Inflammatory macrophage (primary cell): ENCODE measurements at places on chromosomes 4 and X.

DNA sequence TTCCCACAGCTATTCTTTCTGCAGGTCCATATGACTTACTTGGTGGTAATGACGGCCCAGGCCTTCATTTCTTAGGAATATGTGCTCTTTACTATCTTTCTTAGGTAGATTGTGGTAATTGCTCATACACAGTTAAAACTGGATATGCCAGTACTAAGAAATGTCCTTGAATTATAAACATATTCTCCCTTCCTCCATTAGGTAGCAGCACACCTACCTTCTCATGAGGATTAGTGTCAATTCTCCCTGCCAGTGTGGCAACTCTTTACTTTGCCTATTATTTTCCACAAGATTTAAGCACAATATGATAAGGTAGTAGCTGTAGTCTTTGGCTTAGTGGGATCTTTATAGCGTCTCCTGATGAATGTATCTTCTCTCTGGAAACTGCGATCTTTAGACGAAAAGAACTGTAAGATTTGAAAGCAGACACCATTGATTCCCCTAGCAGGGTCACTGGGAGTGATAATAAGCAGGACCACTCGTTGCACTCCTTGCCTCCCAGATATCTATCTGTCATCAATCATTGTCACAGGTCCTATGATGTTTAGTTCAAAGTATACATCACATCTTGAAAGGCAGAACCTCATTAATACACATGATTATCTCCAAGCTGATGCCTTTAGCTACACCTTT is 1240.7 kb downstream of the C4orf33 start:
- no peak for DNase-seq

DNA sequence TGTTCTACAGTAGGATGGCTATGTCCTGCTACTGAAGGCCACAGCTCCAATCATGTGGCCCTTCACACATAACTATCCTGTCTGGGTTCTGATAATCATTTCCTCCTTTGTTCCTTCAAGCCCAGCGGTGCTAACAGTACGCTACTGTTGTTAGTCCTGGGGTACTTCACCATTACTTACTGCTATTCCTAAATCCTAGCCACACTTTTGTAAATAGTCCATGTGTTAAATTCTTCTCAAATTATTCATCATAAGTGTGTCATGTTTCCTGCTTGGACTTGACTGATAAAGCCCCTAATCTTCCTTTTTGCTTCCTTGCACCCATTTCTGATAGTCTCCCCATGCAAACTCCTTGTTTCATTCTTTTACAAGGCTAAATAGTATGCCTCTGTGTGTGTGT is 332.6 kb downstream of the FGF13 start:
- no peak for DNase-seq

GRCh38 chrX:154695911-154696675 is 42.7 kb upstream of the CTAG2 start:
- DNase-seq, result peak; percentile 58

DNA sequence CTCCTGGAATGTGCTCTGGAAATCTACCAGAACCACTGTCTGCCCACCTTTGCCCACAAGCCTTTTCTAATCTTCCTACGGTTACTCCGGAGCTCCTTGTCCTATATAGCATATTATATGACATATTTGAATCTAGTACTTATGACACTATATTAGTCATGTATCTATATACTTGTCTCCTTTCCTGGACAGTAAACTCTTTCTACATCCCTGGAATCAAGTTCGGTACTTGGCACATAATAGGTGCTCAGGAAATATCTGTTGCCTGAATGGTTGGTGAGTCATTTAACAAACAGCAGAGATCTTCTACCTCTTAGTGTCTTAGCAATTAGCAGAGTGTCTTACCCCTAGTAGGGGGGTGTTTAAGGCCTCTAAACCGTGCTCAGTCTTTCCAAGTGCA is 123.6 kb downstream of the RELL1 start:
- DNase-seq, result no peak

- no peak for DNase-seq
Measured at GRCh38 chr4:155666344-155667221, at the start of gene GUCY1A1. Gene GUCY1A1 (plus strand): TSS chr4:155666848. CDS start chr4:155696868, 30,020 bp downstream.

GRCh38 chr4:1793496-1793840 is 375 bp downstream of the FGFR3 start:
- DNase-seq, result no peak

DNA sequence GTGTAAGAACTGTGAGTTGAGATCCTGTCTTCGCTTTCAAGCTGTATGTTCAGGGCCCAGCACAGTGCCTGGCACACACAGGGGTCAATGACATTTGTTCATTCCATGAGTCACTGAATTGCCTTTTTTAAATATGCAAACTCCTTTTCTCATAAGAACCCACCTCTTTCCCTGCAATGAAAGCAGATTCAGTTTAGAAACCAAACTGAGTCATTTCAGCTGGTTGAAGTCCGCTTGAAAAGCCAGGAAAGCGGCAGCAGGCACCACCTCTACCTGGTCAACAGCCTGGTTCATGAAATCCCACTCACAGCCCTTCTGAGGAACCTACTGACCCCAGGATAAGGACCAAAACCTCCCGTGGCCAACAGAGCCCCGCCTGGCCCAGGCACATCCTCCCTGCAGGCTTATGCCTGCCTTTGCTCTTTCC is 4.5 kb upstream of the C1QTNF7 start:
- DNase-seq, result no peak

GRCh38 chr4:183746305-183747229 is 87.5 kb downstream of the TRAPPC11 start:
- no peak for DNase-seq

DNA sequence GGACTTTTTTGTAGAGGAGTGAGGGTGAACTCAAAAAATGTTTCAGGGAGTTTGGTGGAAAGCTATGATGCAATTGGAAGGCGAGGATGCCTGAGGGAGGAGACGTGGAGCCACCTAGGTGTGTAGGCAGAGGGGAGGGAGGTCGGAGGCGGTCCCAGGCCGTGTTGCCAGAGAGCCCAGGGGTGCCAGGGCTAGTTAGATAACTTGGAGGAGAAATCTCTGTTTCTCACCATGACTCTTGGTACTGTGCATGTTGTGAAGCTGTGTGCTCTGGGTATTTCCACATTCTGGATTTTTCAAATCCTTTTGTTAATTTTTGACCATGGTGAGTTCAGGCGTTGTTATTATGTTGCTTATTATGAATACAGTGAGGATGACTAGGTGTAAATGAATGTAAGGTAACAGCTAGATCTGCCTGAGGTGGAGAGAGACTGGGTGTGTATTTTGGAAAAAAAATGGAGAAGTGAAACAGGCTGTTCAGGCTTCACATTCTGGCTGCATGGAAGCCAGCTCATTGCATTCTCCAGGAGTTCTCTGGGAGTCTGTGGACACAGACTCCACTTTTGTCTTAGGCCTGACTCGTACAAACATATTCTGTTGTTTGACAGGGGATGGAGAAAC is 4.5 kb downstream of the RAB9A start:
- DNase-seq, result no peak

GRCh38 chrX:136725441-136726104 is 55.2 kb downstream of the ARHGEF6 start:
- no peak for DNase-seq

DNA sequence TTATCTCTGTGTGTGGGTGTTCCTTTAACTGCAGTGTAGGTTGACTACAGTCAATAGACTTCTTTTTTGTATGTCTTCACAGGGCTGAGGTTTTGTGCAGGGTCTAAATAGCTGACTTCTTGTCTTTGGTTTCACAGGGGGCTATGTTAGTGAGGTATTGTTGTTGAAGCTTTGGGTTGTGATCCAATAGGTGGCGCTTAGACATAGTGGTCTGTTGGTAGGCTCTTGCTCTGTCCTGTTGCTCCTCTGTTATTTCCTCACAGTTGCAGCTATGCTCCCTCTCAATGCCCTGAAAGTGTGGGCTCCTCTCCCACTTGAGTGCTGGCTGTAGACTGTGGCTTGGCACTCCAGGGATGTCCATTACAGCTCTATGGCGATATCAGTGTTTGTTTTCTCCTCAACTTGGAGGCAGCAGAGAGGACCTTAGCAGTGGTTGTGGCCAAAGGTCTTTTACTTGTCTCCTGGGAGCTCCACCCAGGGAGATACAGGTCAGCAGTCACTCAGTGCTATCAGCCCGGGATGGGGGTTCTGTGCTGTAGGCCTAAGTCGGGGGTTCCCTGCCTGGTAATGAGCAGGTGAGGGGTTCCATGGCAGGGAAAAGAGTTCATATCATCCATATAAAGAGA is 14.0 kb downstream of the POF1B start:
- no peak for DNase-seq

GRCh38 chr4:35883108-35883507 is 361.2 kb downstream of the ARAP2 start:
- no peak for DNase-seq

- DNase-seq, result no peak
Measured at GRCh38 chrX:132041015-132041414, 17.9 kb downstream of the STK26 start.
